H1 (cell line): ENCODE measurements at places on chromosomes 11 and 22.

- no peaks in the 10 kb centered on the region for H3K4me1 ChIP-seq
- DNase-seq, result no peak
Observed at GRCh38 chr11:1092145-1092670, 17.5 kb downstream of the MUC2 start.

DNA sequence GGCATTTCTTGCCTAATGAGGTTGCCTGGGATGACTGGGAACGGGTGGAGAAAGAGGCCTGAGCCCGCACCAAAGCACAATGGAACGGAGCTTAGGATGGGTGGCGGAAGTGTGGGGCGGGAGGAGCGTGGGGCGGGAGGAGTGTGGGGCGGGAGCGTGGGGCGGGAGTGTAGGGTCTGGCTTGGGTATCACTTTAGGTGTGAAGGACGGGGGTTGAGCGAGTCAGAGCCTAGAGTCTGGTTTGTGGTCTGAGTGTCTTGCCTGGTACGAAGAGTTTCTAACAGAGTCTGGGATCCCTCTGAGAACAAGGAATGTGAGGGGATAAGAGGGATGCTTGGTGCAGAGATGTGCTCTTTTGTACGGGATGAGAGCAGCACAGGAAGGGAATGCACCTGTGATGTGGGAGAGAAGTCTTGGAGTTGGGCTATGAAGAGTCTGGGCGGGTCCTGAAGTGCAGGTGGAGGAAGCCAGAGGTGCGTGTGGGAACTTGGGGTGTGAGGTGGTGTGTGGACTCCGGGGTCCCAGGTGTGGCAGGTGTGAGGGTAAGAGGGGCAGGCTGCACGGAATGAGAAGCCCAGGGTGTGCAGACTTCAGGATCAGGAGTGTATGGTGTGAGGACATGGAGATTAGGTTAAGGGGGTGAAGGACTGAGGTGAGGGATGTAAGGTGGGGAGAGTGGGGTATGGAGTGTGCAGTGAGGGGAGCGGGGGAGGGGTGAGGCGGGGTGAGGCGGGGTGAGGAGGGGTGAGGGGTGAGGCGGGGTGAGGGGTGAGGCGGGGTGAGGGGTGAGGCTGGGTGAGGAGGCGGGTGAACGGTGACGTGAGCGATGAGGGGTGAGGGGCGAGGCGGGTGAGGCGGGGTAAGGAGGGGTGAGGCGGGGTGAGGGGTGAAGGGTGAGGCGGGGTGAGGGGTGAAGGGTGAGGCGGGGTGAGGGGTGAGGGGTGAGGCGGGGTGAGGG is 1.0 kb downstream of the SYCE3 start:
- no peak overlapping the region for H3K27ac ChIP-seq
- H3K27me3 ChIP-seq, result peaks cover 5% of the 10 kb centered on the region
- no peak for DNase-seq
- H3K4me1 ChIP-seq, result peaks cover 3% of the 10 kb centered on the region; the same call in 1 of the 2 replicates

DNA sequence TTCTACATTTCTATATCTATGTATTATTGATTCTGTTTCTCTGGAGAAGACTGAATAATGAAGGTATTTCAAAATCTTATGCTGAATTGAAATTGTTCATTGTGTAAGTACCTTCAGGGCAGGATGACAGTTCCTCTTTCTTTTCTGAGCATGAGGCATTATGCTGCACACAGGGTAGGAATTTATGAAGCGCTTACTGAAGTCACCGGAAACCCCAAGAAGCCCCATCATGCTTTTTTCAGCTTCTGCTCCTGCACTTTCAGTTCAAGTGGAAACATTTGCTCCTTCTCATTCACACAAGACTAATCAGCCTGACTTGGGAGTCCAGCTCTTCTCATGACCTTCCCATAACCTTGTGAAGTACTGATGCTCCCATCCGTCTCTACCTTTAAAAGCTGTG is 314.7 kb upstream of the SORL1-AS1 start:
- H3K27me3 ChIP-seq, result no peaks in the 10 kb centered on the region
- H3K4me1 ChIP-seq, result no peaks in the 10 kb centered on the region
- no peaks in the 10 kb centered on the region for H3K36me3 ChIP-seq
- no peak overlapping the region for H3K4me3 ChIP-seq
- no peak overlapping the region for H3K27ac ChIP-seq
- no peak for DNase-seq

DNA sequence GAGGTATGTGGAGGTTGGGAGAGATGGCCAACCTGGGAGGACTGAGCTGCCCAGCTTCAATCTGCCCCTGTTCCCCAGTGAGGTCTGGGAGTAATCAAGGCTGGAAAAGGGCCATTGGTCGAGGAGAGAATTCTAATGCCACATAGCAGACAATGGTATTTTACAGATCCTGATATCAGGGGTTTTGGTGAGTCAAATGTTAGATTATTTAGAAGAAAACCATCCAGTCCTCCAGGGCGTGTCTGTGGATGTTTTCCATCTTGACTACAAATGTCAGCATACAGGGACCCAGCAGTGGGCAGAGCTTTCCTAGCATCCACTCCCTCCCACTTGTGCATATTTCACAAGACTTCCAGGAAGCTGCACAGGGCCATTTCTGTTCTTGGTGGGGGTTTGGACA is 107.9 kb downstream of the SCN3B start:
- no peaks in the 10 kb centered on the region for H3K36me3 ChIP-seq
- peaks cover 6% of the 10 kb centered on the region for H3K4me1 ChIP-seq
- H3K4me3 ChIP-seq, result no peak overlapping the region
- DNase-seq, result no peak
- H3K27me3 ChIP-seq, result no peaks in the 10 kb centered on the region
- H3K27ac ChIP-seq, result no peak overlapping the region

DNA sequence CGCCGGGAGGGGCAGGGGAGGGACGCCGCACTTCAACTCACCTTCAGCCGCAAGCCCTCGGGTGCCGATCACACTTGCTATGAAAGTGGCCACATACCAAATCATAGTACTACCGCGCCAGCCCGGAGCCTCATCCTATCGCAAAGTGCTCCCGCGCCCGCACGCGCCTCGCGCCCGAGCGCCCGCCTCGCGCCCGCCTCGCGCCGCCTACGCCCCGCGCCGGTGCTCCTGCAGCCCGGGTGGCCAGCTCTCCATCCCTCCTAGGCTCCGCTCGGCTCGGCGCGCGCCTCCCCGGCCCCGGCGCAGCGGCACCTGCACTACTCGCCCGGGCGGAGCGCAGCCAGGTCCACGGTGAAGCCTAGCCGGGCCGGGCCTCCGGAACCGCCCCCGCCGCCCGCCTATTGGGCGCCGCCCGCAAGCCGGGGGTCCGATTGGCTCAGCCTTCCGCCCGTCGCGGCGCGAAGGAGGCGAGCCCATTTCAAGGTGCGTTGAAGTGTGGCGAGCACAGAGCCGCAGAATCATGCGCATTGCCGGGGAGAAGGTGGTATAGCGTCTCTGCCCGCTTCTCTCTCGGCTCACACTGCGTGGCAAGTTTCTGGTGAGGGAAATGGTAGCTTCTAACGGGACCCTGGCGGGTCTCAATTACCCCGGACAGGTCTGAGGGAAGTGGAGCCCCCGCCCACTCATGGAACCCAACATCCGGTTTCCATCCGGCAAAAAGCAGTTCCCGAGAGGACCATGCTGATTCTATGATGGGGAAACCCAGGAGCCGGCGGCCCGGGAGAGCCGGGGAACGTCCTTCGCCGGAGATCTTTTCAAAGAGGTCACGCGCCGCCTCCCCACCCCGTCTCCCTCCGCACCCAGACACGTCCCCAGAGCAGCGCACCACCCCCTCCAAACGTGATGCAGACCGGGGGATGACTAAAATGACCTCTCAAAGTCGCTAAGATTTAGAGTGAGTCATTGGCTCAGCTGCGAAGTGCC is at the start of gene IGSF9B:
IGSF9B (minus strand) TSS at position 319 of the 984 bp plus-strand sequence; CDS start at position 105, 214 bp downstream.
- no peaks in the 10 kb centered on the region; the same call in 1 of the 2 replicates for H3K36me3 ChIP-seq
- peak within 1 kb of the TSS; percentile 88 for H3K4me3 ChIP-seq
- peaks cover 13% of the 10 kb centered on the region for H3K4me1 ChIP-seq
- DNase-seq, result peak; percentile 47
